Fibroblast of the aortic adventitia (primary cell): ENCODE measurements at places on chromosomes 6 and 20. TPM values are rescaled to one million over a fixed set of nuclear protein-coding genes. Genes with fewer than 3 reads are reported as not detected.

GRCh38 chr6:133313068-133313467 lies 71.9 kb downstream of the EYA4 start:
- DNase-seq: no peak

- no peak for DNase-seq
Observed at GRCh38 chr6:39263303-39264037, 34.2 kb upstream of the KCNK5 start.

GRCh38 chr20:48191200-48191599 lies 405.9 kb upstream of the SULF2 start:
- no peak for DNase-seq

- DNase-seq: peak; percentile 87
Observed at GRCh38 chr20:54044156-54044555, 26.2 kb downstream of the BCAS1 start.

The PGBD1 gene
- total RNA-seq: 7.7 and 8.1 TPM in 2 replicates

- no peak for DNase-seq
Observed at GRCh38 chr20:57844626-57845596, 135.1 kb upstream of the PMEPA1 start.

- peak; percentile 93 for DNase-seq
Observed at GRCh38 chr6:158002951-158003853, 21.5 kb downstream of the SYNJ2 start.

DNA sequence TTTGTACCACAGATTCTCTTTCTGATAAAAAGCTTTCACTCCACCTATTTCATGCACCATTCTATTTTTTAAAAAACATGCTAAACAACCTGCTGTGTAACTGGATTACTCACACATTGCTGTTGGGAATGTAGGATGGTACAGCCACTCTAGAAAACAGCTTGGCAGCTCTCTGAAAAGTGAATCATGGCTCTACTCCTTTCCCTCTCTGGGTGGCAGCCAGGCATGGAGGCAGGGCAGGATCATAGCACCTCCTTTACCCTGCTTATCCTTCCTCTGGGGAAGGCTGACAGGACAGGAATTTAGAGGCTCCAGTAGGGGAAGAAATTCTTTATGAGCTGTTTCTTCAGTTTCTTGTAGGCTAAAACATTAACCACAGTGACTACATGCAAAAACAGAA lies 6.7 kb upstream of the VNN2 start:
- peak; percentile 89 for DNase-seq

GRCh38 chr6:38460186-38460585 lies 179.5 kb downstream of the BTBD9 start:
- DNase-seq: no peak

The NOTCH4 gene
- total RNA-seq: 1.1 and 2.2 TPM in 2 replicates

DNA sequence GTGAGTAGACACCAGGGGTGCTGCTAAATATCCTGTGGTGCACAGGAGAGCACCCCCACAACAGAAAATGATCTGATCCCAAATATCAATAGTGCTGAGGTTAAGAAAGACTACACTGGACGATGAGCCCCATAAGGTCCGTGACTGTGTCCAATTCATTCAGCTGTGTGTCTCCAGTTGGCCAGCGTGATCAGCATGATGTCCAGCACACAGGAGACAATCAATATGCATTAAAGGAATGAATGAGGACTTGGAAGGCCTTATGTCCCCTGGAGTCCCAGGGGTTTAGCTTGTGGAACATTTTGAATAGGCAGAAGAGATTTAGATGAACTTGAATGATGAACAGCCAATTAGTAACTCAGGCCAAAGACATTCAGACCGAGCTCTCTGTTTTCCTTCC lies 6.3 kb downstream of the PPP1R16B start:
- DNase-seq: no peak

DNA sequence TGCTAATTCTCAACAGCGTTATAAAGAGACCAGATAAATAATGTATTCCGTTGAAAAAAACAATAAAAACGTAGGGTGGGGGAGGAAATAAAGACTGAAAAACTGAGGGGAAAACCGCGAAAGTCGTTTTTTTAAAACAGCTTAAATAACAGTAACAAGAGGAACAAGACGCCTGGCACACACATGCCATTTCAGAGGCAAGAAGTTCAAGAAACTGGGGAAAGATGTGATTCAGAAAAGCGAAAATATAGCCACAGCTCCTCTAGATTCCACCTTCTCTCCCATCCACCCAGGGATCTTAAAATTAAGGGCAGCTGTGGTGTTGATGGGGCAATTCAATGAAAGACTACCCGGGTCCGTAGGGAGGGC lies 1.3 kb downstream of the EPB41L2 start:
- peak; percentile 43 for DNase-seq

The CST7 gene
- total RNA-seq: not detected in 2 replicates

DNA sequence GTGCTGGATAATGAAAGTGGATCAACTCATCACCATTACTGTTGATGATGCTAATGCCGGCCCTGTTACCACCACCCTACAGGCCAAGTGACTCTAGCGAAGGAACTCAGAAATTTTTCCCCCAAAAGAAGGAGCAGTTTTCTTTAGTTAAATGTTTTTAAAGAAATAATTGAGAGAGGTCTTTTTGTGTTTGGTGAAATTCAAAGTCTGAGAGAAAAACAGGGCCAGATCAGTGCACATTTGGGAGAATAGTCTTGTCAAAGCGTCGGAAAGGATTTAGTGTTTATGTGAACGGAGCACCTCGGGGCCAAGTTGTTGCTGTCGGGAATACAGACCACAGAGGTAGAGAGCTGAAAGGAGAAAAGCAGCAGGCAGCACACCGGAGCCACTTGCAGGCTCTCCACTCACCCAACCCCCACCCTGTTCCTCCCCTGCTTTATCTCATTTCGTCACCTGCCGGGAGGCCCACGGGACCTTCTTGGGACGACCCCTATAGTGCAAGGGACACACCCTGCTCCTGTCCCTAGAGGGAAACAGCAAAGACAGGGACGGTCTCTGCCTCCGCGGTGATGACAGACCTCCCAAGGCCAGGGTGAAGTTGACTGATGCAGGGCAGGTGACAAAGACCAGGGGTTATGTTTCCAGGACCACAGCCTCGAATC lies 6.8 kb downstream of the TFAP2B start:
- DNase-seq: no peak

The LSM14B gene
- total RNA-seq: 27.7 and 31.0 TPM in 2 replicates

DNA sequence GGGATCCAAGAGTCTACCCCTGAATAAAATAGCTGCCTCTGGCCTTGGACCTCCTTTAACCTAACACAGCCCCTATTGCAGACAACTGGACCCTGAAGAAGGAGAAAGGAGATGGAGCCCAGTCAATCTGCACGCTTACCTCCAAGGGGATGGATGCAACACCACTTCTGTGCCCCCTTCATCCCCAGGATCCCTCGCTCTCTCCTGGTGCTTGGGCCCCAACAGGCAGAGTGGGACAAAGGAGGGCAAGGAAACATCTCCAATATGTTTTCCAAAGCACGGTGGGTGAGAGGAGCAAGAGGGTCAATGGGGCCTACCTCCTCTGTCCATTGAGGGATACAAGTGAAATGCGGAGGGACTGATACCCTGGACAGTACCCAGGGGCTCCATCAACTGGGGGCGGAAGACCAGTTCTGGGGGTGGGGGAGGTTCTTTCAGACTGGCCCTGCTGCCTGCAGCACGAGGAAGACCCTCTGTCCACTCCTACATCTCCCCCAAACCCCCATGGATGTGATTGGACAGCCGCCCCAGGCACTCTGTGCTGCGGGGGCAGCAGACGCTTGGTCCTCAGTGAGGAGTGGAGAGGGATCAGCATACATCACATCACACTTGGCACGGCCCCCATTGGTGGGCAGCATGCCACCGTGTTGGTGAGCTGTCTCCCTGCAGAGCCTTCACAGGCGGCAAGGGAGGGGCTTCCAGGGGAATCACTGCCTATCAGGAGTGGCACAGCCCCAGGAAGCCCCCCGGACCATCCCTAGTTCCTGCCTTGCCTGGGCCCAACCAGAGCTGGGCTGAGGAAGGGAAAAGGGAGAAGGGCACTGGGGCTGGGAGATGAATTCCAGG lies 70.6 kb downstream of the MRPL14 start:
- peak; percentile 88 for DNase-seq

The FOXC1 gene
- total RNA-seq: 4.4 and 15.7 TPM in 2 replicates

The NHSL1 gene
- 7.9 and 17.8 TPM in 2 replicates for total RNA-seq

GRCh38 chr6:98056955-98057354 lies 773.9 kb upstream of the MMS22L start:
- no peak for DNase-seq

The DLK2 gene
- total RNA-seq: 0.36 and 0.98 TPM in 2 replicates

DNA sequence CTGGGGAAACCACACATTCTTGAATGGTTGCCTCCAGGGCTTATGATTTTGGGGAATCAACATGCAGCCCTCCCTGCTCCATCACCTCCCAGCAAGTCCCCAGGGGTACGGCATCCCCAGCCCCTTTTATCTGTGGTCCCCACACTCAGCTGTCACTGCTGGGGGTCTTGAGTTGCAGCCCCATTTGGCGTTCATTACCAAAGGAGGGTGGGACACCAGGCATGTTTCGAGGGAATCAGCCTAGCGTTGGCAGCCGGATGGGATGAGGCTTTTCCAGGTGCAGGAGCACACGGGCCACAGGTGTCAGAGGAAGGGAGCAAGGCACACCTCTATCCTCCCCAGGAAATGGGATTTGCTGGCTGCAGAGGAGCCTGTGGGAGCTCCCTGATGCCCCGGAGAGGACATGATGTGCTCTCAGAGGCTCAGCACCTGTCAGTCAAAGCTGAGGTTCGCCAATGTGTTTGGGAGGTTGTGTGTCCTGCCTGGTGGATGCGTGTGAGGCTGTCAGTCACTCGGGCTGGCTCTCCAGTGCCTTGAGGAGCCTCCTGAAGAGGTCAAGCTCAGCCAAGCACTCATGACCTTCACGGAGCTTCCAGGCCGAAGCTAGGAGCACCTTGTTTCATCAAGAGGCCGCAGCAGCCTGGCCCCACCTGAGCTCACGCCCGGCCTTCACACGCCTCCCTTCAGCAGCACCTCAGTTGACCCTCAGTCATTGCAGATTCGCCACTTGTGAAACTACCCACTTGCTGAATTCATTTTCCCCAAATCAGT lies 95.0 kb downstream of the ERMARD start:
- DNase-seq: no peak

The DUSP15 gene
- 9.9 TPM in 1 of 2 replicates, not detected in the other for total RNA-seq

- no peak for DNase-seq
Observed at GRCh38 chr6:41551086-41551700, 5.0 kb downstream of the FOXP4 start.

GRCh38 chr6:109896341-109896740 lies 81.8 kb upstream of the GPR6 start:
- peak; percentile 24 for DNase-seq

DNA sequence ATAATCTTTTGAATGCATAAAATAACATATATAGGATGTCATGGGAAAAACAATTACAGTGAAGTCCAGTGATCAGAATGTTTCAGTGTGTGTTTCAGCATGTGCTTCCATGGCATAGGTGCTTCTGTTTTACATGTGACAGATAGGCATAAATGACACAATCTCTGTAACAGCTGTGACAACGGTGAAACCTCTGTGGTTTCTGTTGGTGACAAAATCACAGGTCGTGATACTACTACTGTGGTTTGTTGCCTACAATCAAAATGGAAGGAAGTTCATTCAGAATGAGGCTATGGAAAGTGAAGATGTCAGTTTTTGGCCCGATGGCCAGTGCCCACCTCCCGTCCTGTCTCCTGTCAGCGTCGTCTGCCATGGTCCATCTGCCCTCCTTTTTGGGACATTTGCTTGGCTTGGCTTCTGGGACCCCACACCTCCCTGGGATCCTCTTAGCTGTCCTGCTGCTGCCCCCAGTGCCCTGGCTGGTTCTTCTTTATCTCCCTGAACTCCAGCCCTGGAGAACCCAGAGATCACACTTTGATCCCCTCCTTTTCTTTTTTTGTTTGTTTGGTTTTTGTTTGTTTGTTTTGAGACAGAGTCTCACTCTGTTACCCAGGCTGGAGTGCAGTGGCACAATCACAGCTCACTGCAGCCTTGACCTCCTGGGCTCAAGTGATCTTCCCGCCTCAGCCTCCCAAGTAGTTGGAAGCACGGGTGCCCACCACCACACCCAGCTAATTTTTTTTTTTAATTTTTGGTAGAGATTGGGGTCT lies 79.3 kb upstream of the NAA20 start:
- DNase-seq: no peak

The TINAG gene
- not detected in 2 replicates for total RNA-seq

- DNase-seq: no peak
Observed at GRCh38 chr20:57682184-57683101, 27.4 kb downstream of the PMEPA1 start.

The SLC17A2 gene
- total RNA-seq: 0.09 TPM in 1 of 2 replicates, not detected in the other

- no peak for DNase-seq
Observed at GRCh38 chr6:71187141-71187540, 101.5 kb upstream of the OGFRL1 start.

The GPR6 gene
- not detected in 2 replicates for total RNA-seq

DNA sequence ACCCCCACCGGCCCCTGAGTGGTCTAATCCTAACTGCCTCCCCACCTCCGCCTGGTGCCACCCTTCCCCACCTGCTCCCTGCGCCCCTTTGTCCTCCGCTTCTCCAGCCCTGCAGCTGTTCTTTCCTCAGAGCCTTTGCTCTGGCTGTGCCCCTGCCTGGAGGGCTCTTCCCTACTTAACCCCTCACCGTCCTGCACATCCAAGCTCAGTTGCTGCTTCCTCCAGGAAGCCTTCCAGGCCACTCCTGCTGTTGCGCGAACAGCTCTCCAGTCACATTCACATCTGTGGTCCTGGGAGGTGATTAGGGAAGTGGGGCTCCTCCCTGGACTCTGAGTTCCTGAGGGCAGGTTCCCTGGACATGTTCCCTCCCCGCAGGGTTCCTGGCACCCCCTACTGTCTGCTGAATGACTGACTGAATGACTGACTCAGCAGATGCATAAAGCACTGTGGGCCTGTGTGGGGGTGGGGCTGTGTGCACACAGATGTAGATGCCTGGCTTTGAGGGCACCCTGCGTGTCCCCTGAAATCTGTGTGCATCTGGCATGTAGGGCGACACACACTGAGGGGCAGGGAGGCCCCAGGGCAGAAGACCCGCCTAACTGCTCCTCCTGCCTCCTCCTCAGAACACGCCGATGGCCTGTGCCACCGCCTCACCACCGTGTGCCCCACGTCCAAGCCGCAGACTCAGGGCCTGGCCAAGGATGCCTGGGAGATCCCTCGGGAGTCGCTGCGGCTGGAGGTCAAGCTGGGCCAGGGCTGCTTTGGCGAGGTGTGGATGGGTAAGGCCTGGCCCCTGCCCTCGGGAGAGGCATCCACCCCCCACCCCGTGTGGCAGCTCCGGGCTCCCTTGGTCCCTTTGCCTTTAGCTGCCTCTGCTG lies 51.4 kb downstream of the SRC start:
- no peak for DNase-seq

The BPIFB1 gene
- total RNA-seq: not detected in 2 replicates

DNA sequence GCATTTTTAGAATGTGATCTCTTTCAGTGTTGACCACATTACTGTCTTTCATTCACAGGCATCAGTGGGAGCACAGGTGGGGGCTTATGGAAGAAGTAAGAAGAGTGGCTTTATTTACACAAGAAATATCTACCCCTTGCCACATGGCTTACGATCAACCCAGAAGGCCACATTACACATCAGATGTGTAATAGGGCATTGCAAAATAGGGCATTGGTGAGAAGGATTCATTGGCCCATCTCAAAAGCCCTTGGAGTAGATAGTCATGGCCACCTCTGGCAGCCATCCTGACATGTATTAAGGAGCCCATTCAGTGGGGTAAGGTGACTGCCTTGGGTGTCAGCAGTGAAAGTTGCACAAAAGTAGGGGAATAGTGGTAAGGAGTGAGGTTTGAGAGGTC lies 97.5 kb downstream of the MAFB start:
- DNase-seq: no peak

- DNase-seq: no peak
Observed at GRCh38 chr6:87397656-87398055, 10.1 kb upstream of the CFAP206 start.
